ENCODE measurements at places on chromosomes 7 and 10. TPM values are rescaled to one million over a fixed set of nuclear protein-coding genes. Genes with fewer than 3 reads are reported as not detected.

MDFIC gene
- 72.3 TPM for total RNA-seq

SKIDA1 gene
- total RNA-seq, result 1.8 TPM

AMPH gene
- 0.03 TPM for total RNA-seq

GATA3 gene
- 0.53 TPM for total RNA-seq

GRCh38 chr7:144763291-144763690 lies 72.6 kb downstream of the TPK1 start:
- no peak for DNase-seq
- no peaks in the 10 kb centered on the region for H3K4me1 ChIP-seq
- H3K36me3 ChIP-seq, result no peaks in the 10 kb centered on the region
- H3K27ac ChIP-seq, result no peak overlapping the region
- H3K4me3 ChIP-seq, result no peak overlapping the region

DNA sequence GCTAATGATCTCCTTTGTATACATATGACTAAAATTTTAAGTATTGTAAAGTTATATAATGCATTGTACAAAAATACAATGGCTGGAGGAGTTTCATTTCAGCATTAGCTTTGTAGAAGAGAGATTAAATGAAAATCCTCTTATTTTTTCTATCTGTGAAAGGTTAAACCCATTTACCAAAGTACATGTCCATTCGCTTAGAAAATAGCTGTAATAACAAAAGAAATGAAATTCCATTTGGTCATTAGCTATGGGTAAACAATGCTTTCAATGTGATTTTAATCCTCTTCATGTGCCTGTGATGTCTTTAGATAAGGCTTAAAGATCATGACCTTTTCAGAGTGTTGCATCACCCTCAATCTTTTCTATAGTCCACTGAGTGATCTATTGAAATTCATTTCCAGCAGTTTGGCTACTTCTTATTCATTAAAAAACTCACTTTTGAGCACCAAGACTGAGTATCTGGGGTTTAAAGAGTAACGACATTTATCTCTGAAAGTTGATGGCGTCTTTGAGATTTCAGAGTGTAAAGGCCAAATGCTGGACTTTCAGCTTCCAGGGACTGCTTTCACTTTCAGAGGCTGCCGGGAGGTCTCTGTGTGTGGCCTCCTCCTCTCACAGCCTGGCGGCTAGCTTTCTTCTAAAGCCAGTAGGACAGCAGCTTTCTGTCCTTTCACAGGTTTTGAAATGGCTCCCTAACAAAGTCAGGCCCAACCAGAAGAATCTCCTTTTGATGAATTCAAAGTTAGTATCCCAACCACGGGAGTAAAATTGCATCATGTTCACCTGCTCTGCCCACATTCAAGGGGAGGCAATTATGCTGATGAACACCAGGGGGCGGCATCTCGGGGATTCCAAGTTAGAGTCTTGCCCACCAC lies 701.4 kb upstream of the COBL start:
- no peaks in the 10 kb centered on the region for H3K4me1 ChIP-seq
- no peak overlapping the region for H3K27ac ChIP-seq

DNA sequence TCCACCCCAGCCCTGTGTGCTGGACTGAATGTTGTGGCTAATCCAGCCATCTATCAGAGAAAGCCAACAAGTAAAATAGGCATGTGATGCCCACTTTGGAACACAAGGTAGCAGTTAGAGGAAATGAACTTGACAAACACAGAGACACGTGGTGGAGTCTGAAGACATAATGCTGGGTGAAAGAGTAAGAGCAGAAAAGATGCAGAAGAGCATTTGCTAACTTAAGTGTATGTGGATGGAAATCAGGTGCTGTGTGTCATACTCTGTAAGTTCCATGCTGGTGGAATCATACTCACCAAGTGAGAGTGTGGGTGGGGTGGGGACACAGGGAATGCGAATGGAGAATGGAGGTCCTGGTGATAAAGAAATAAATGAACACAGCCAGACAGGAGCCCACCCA lies 22.8 kb downstream of the WDFY4 start:
- DNase-seq, result no peak
- no peaks in the 10 kb centered on the region for H3K36me3 ChIP-seq

- no peak overlapping the region for H3K4me3 ChIP-seq
- H3K4me1 ChIP-seq, result no peaks in the 10 kb centered on the region
- DNase-seq, result no peak
- no peak overlapping the region for H3K27ac ChIP-seq
Measured at GRCh38 chr10:50561266-50561665, 62.5 kb downstream of the SGMS1 start.
